ENCODE measurements at places on chromosomes 1 and 21.
A peak's percentile ranks its signal among the peaks of the same experiment; 100 is the strongest.

- DNase-seq = no peak
These were observed 31.1 kb upstream of the DUSP23 start for GRCh38 chr1:159749630-159750029.

DNA sequence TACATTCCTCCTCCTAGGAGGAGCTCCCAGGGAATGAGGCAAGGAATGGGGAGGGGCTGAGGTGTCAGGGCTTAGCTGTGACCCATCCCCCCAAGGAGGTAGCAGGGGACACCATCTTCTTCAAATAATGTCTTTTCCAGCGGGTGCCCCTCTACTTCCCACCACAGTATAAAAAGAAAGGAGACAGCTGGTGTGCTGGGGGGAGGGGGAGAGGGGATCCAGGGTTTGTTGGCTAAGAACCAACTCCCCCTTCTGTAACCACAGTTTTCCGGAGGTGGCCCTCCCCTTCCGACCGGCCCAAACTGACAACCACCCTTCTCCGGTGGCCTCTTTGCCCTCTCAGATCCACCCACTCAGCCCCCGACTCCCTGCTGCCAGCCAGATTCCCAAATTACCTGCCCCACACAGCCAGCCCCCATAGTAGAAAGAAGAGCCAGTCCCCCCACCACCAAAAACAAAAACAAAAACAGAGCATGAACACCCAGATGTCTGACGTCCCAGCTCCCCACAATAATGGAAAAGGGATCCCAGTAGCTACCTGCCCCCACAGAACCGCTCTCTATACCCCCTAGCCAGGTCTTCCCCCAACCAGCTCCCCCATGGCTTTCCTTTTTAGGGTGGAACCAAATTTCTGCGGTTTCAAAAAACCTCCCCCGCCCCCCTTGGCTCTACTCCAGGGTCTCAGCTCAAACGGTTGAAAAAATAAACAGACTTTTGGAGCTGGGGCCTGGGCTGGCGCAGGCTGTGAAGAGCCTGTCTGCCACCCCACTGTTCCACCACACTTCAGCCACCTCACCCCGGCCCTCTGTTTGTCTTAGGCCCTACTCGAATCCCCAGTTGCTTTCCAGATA lies 2.1 kb downstream of the ARHGEF2 start:
- DNase-seq = peak; percentile 20

DNA sequence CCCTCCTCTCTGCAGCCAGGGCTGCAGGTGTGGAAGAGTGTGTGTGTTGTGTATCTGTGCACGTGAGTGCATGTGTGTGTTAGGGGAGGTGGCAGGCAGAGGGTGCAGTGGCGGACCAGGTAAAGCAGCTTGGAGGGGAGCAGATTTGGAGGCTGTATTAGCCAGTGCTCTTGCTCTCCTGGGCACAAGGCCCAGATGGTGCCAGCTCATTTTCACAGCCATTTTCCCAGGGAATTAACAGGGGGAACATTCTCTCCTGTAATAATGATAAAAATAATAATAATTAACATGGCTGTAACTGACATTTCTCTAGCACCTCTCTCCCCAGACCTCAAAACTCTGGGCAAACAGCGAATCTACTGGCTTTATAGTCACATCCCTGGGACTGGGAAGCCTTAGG lies 43.6 kb downstream of the LRRN2 start:
- no peak for DNase-seq

DNA sequence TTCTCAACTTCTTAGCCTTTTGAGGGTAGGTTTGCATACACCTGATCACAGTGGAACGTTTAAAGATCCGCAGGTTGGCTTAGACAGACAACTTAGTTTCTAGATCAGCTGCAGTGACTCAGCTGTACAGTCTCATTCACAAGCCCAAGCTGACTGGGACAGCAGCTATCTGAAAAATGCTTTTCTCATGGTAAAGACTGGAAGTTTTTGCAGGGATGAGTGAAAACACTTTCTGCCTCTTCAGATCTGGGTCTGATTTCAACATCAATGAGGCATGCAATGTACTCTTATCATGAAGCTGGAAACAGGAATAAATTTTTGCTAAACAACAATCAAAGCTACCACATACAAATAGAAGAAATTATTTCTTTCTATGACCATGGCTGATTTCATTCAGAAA lies 61.1 kb upstream of the PTBP2 start:
- DNase-seq = peak; percentile 63

- DNase-seq = no peak
These were observed 211.5 kb upstream of the CHRM3 start for GRCh38 chr1:239174880-239175279.

DNA sequence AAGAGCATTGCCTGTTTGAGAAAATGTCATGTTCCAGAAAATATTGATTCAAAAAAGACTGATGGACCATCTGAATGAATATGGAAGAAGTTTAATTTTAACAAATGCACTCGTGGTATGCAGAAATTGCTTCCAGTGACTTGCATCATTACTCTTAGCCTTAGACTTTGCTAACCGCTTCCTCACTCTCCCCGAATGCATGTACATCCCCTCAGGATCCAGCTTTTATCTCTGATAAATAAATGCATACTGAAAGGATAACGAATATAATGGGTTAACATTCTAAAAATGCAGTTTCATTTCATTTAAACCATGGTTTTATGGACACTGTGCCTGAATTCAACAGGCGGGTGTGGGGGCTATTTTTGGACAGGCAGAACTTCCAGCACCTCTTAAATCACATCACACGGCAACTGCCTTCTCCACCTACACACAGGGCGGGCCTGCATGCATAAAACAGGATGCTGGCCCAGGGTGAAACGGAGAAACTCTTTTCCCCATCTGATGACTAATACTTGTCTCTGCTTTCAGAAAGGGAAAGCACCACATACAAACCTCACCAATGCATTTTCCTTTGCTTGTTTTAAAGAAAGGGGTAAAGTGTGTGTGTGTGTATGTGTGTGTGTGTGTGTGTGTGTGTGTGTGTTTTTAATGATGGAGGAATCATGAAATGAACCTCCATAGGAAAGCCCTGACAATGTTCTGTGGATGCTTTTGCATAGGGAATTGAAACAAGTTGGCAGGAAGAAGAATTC lies 48.7 kb downstream of the SPAG17 start:
- DNase-seq = peak; percentile 64

DNA sequence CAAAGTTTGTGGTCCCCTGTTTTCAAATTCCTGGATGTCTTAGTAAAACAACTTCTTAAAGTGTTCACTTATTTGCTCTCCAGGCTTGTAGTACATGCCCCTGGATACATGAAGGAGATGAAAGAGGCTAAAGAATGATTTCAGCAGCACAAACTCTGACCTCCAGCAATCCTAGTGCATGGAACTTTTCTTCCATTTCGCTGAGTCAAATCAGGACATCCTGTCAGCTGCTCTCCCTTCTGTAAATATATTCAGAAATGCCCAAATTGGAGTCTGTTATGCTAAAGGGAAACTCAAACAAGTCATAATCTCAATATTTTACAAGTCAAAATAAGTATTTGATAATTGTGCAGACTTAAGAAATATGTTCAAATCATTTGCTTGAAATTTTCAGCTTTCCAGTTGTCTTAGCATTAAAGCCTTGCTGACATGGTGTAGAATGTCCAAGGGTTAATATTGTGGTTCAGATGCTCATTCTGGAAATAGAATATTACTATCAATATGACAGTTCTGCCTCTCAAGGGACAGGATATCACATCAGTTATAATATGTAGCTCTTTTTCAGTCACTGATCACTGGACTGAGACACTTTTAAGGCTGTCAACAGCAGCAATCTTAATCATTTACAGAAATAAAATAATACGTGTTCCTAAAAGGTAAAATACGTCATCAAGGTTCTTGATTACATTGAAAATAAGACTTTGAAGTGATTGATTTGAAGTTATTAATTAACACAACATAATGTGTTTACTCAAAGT lies 1157.3 kb downstream of the PLA2G4A start:
- DNase-seq = no peak

DNA sequence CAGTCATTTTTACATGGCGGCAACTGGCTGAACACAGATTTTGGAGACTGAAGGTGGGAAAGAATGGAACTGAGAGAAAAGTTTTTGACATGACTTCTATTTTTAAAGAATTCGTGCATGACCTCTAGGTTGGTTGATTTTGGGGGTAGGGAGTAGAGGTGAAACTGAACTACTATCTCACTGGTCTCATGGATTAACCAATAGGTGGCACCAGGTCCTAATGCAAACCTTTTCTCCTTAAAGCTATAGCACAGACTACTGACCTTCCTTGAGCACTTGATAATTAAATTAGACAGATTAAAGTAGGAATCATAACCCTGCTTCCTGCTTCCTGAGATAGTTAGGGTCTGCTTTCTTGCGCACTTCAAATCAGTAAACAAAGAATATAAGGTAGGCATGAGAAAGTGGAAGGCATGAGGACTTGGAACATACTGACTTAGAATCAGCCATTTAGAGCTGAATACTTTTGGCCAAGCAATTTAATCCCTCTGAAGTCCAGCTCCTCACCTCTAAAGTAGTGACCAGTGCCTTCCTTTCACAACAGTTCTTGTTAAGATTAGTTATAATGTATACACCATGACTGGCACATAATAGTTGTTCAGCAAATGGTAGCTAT lies 206.0 kb downstream of the CENPF start:
- DNase-seq = peak; percentile 51

DNA sequence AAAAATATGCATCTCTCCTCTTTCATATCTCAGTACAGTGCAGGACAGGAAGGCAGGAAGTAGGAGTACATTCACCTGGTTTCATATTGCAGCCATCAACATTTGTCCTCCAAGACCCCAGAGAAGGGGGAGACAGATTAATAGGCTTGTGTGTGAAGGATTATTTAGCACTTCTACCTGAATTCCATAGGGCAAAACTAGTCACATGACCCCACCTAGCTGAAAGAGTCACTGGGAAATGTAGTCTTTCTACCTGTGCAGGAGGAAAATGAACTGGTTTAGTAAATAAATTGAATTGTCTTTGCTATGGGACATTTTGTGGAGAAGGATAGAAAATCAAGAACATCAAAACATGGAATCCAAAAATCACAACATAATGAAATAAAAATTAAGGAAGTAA lies 13.9 kb upstream of the TRIM33 start:
- no peak for DNase-seq

DNA sequence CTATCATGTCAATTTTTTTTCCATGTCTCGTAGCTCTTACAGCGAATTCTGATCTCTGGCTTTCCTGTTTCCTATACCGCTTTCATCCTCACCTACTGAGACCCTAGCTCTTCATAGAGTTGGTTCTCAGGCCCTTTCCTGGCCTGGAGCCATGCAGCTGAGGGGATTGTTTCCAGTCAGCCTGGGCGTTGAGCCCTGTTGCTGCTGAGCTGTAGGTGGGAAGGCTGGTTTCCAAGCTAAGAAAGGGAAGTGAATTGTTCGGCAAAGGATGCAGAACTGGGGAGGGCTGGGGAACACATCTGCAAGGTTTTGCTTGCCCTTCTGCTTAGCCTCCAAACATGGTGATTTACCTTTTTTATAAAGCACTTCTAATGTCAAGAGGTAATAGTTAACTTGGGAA lies 41.5 kb downstream of the SPATA46 start:
- no peak for DNase-seq

DNA sequence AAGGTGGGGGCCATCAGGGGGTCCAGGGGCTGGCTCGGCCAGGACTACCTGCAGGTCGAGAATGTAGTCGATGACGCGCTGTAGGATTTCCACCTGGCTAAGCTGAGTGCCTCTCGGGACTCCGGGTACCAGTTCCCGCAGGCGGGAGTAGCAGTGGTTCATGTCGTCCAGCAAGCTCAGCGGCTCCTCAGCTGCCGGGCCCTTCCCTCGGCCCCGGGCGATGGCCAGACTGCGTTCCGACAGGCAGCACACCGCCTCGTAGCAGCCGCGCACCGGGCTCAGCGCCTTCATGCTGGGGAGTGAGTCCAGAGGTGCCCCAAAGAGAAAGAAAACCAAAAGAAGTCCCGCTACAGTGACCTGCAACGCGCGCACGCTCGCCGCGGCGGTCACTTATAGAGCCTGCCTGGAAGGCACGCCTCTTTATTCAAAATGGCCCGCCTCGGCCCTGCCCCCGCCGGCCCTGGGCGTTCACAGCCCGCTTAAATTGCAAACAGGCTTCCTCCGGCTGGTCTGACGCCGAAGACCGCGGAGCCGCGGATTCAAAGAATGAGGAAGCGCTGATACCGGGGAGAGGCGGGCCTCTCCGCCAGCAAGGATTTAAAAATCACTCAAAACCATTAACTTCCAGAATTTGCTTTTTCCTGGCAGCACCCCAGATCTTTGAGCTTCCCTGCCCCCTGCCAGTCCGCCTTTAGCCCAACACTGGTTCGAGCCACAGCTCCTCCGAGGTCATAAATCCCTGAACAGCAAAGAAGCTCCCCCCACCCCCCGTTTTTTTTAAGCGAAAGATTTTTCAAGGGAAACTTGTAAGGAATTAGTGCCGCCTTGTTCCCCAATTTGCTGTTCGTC lies at the start of gene ID3:
Gene ID3, minus strand, starts transcription at position 366 of the 849 bp plus-strand sequence. Its CDS starts 75 bp downstream, at position 291.
- DNase-seq = peak; percentile 97

DNA sequence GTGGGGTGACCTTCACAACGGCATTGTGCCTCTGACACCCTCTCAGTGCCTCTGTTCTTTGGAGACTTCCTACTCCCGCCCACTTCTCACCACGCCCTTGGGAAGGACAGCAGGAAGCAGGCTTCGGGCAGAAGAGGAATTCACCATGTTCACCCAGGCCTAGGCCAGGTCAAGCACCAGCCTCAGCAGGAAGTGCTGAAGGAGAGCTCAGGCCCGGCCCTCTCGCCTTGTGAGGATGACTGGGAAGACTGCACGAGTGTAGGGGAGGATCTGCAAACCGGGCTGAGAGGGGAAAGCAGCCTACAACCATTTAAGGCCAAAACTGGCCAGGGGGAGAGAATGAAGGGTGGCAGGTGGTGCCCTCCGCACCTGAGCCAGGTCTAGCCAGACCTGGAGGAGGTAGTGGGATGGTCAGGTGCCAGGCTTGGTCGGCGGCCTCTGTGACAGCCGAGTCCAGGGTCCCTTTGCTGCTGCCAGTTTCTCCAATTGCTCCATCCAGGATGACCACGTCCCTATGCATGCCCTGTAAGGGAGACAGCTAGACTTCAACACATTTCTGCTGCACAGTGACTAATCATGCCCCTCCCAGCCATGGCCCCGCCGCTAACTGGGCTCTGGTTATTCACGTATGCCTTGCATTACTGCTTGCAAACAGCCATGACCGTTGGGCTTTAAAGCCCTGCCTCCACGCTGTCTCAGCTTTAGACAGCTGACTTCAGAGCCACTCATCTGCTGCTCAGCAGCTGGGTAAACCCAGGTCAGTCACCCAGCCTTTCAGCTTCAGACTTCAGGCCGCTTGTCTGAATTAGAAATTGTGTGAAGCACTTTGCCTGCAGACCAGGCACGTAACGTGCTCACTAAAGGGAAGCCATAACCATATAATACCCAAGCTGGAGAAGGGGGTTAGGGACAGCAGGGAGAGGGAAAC lies 8.9 kb downstream of the MRTO4 start:
- DNase-seq = peak; percentile 91

- no peak for DNase-seq
These were observed 46.5 kb upstream of the LRRN2 start for GRCh38 chr1:204731985-204732575.

- DNase-seq = no peak
These were observed 65.4 kb downstream of the AK4 start for GRCh38 chr1:65213271-65214023.

- peak; percentile 7 for DNase-seq
These were observed 3.1 kb downstream of the CTBS start for GRCh38 chr1:84571150-84571535.

- DNase-seq = no peak
These were observed 4.8 kb upstream of the COL6A1 start for GRCh38 chr21:45976701-45977311.

GRCh38 chr1:25561421-25562100 lies 18.2 kb downstream of the LDLRAP1 start:
- no peak for DNase-seq
